ENCODE measurements at places on chromosomes 5 and 9.

DNA sequence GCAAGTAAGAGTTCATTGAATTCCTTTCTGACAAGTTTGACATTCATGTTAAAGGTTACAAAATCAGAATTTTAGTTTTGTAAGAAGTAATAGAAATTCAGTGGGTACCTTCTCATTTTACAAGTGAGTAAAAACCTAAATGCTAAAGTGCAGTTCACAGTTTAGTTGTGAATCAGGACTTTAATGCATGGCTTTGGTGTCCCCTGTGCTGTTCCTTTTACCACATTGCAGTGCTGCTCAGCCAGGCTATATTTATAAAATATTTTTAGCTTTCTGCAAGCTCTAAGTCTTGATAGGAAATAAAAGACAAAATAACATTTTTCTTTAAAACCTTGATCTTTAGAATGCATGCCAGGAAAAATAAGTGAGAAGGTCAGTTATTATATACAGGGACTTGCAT lies 26.3 kb downstream of the PAM start:
- DNase-seq = no peak

GRCh38 chr5:3518576-3518975 lies 77.1 kb upstream of the IRX1 start:
- no peak for DNase-seq

GRCh38 chr5:138468966-138469539 lies 3.8 kb downstream of the EGR1 start:
- DNase-seq = no peak

DNA sequence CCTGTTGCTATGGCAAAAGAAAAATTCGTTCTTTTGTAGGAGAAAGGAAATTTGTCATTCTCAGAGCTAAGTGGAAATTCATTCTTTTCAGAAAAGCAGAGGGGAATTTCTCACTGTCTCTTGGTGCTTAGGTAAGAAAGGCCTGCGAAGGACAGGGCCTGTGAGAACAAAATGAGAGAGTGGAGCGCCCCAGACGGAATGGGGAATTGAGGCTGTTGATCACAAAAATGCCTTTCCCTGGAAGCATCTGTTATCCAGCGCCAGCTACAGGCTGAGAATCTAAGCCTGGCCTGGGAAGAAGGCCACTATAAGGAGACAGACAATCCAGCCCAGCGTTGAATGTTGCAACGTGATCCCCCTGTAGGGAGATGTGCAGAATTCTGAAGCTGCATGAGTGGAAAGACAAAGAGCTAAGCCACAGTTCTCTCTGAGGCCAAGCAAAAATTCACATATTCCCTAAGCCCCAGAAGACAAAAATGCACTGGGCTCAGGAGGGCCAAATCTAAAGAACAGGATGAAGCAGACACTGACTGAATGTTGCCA lies 44.8 kb upstream of the CLK4 start:
- no peak for DNase-seq

DNA sequence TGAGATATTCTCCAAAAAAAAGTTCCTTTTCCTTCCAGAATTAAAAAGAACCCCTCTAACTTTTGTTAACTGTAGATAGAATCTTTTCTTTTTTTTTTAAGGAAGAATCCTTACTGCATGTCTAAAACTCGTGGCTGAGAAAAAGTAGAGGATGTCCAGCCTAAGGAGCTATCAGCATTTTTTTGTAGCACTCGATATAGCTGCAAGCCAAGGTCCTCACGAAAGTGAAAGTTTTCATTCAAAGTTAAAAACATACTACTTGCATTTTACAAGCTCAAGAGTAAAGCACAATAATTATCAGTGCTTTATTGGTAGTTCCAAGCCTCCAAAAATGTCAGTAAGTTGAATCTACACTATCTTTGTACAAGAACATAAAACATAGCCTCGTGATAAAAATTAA lies 28.7 kb upstream of the ZSWIM6 start:
- DNase-seq = no peak

DNA sequence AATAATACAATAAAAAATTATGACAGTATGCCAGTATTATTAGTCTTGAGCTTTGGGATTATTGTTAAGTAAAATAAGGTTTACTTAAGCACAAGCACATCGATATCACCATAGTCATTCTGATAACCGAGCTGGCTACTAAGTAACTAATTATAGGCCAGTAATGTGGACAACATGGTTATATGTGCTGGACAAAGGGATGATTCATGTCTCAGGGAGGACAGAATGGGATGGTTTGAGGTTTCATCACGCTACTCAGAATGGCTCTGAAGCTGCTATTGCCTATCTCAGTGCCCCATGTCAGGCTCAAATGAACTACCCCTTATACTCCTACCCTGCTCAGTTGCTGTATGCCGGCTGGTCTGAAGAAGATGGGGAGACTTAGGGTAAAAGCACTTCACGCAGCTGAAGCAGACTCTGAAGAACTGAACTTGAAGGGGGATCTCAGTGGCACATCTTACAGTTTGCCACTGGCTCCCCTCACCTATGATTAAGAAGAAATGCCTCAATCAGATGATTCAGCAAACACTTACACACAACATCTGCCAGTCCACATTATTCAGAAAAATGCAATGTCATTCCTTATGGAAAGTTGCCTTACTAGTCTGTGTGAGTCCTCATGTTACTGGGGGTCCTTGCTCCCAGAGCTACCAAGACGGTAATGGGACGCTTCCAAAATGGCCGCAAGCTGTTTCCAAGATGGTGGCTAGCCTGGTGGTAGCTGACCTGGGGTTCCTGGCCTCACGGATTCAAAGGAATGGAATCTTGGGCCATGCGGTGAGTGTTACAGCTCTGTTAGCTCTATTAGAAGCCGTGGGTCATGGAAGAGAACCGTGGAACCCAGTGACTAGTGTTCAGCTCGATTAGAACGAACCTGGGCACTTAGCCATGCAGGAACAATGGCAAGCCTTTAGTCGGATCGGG lies 1098.6 kb downstream of the TAF11L14 start:
- DNase-seq = no peak

GRCh38 chr5:174022384-174023095 lies 23.0 kb upstream of the NSG2 start:
- DNase-seq = no peak

GRCh38 chr5:169153405-169153804 lies 147.5 kb downstream of the SLIT3 start:
- DNase-seq = no peak

DNA sequence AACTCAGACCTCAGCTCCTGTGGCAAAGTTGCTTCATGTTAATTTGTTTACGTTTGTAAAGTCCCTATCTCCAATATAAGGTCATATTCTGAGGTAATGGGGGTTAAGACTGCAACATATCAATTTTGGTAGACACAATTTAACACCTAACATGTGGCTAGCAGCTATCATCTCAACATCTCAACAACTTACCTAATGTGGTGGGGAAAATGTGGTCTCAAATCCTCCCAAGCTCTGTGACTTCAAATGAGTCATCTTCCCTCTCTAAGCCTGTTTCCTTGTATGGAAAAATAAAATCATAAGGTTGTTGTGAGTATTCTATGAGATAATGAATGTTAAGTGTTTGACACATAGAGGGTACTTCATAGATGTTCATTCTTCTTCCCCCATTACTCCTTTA lies 443.3 kb downstream of the CDK5RAP2 start:
- DNase-seq = no peak

GRCh38 chr9:90921104-90921503 lies 119.5 kb downstream of the SYK start:
- no peak for DNase-seq

DNA sequence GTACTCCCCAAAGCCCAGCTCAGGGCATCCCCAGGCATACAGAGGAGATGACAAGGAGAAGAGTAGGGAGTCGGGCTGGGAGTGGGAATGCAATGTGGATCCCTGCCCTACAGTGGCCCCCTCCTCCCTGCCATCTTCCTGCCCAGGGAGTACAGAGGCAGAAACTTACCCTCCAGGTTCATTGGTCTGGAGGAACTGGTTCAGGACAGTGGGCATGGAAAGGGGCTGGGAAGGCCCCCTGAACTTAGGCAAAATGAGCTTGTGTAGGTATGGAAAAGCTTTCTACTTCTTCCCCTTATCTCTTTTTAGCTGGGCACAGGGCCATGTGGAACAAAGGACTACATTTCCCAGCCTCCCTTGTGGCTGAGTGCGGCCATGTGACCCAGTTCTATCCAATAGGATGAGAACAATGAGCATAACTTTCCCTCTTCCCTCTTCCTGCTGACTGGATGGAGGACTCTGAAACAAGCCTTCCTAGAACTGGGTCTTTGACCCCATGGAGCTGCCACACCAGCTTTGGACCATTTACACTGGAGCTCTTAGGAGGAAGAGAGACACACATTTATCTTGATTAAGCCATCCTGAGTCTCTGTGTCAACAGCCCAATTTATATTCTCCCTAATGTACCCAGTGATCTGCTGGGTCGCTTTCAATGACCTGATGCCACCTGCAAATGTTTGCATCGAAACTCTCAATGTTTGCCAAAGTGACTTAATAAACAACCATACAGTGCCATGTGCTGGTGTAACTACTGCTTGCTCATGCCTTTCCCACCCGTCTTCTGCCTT lies 25.0 kb upstream of the HMCN2 start:
- no peak for DNase-seq

GRCh38 chr5:166032601-166033000 lies 2258.8 kb upstream of the WWC1 start:
- no peak for DNase-seq

DNA sequence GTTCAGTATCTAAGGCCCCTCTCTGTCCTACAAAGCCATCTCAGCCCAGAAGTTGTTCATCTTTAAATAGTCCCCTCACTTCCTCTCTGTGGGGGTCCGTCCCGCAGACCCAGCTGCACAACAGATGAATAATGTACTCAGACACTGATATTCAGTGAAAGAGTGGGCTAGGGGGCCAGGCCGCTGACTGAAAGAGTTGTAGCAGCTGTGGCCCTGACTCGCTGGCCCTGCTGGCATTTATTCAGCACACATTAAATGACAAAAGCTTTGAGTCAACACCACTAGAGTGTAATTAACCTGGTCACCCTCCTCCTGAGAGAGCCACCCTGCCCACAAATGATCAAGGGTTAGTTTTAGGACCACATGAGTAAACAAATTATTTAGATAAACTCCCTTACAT lies 76.3 kb downstream of the MED10 start:
- no peak for DNase-seq

DNA sequence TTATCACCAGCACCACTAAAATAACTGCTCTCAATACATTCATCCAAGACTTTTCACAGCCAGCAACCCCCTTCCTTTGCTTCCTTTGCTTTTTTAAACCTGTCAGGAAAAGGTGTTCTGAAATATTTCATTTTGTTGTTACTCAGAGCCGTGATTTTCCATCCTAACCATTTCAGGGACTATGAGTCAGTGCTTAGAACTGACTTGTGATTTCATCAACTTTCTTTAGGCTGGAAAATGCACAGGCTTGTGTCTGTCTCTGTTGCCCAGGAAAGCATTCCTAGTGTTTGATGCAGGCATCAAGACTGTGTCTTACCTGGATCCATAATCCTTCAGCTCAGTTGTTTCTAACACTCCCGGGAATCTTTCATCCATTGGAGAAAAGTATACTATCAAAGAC lies 805.6 kb downstream of the BRINP1 start:
- DNase-seq = no peak

GRCh38 chr5:88952344-88952743 lies 69.4 kb upstream of the MEF2C start:
- no peak for DNase-seq

- DNase-seq = no peak
Observed at GRCh38 chr9:79312686-79313421, 258.9 kb upstream of the TLE4 start.

GRCh38 chr5:119453040-119453373 lies 710 bp downstream of the HSD17B4 start:
- no peak for DNase-seq

- no peak for DNase-seq
Observed at GRCh38 chr5:26024774-26025173, 1013.6 kb downstream of the CDH9 start.

- no peak for DNase-seq
Observed at GRCh38 chr9:79781263-79781662, 209.5 kb downstream of the TLE4 start.

- DNase-seq = no peak
Observed at GRCh38 chr5:136012041-136012804, 16.6 kb upstream of the TGFBI start.

DNA sequence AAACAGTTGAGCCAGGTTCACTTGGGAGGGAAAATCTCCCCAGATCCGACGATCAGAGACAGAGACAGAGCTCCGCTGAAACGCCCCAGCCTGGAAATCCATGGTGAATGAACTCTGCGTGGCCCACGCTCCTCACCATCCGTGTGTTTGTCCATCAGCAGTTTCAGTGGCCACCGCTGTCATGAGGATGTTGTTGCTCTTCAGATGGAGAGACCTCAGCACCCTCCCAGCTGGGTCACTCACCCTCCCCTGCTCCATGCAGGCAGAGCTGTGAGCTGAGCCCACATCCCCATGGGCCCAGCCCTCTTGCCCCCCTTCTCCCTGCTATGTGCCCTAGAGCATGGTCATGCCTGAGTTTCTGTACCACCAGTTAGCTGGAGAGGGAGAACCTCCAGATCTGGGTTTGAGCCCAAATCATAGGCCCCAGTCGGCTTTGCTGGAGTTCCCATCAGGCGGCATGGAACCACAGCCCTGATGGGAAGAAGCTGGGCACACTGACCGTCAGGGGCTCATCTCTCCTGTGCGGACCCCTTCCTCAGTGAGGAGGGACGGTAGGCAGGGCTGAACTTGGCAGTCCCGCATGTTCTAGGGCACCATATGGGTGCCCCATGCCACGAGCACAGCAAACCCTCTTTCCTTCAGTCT lies 154.4 kb upstream of the COL5A1 start:
- DNase-seq = no peak

GRCh38 chr9:98627296-98627695 lies 81.4 kb downstream of the GABBR2 start:
- no peak for DNase-seq

DNA sequence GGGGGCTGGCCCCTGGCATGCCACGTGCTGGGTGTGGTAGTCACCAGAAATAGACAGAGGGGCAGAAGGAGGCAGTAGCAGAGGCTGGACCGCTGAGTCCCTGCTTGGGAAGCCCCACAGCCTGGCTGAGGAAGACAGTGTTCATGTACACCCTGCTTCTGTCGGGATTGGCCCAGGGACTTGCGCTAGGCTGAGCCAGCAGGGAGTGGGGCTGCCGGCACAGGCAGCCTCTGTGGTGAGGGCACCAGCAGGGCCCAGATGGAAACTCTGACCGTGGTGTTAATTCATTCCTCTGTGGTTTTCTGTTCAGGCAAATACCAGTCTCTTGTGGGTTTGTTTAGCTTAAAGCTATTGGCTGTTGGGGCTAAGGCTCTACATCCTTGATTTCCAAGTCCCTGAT lies 108.6 kb upstream of the RAD23B start:
- no peak for DNase-seq

- no peak for DNase-seq
Observed at GRCh38 chr9:21995666-21996398, 1.2 kb downstream of the CDKN2B-AS1 start.

DNA sequence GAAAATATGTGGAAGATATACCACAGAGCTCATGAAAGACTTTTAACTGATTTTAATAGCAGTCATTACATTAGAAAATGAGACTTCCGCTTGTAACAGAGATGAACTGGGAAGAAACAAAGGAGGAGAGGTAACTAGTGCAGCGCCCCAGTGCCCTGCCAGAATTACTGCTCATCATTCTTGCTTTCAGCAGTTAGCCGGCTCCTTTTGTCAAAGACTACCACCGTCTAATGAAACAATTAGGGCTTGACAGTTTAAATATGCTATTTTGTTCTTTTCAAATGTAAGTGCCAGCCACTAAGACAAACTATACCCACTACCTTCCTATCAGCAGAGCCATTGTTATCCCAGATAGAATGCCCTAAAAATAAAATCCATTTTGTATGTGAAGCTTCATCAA lies 328.4 kb downstream of the EFNA5 start:
- DNase-seq = no peak

- no peak for DNase-seq
Observed at GRCh38 chr9:101269591-101270283, 115.1 kb downstream of the BAAT start.

- no peak for DNase-seq
Observed at GRCh38 chr9:99113414-99114048, 8.6 kb downstream of the TGFBR1 start.
